ENCODE measurements at places on chromosomes 2 and 18.

DNA sequence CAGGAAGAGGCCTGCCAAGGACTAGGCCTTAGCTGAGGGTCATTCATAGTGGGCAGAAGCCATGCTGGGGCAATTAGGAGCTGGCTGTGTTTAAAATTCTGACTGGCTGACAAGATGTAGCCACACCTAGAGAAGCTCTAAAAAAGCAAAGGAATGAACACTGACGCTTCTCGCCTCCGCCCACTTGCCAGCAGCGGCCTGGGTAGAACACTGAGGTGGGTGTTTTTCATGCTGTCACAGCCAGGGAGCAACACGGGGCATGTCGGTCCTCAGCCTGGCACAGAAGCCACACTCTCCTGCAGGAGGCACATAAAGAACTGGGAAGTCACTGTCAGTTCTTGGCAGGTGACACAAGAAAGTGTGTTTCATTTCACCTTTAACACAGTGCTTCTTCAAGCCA lies 10.4 kb downstream of the CHST10 start:
- DNase-seq = no peak

DNA sequence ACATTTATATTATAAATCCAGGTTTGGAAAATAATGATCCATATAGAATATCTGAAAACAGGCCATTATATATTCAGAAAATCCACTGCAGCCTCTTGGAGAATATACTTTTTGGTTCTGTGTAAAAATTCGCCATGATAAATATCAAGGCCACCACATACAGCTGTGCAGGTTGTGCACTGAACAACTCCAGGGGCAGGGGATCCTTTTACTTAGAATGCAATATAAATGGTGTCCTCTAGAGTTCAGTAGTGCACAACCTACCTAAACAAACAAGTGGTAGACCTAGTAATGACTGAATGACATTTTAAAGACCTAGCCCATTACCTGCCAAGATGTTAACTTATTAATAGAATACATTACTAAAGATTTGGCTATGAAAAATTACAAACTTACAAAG lies 22.4 kb downstream of the MOGAT1 start:
- DNase-seq = no peak

DNA sequence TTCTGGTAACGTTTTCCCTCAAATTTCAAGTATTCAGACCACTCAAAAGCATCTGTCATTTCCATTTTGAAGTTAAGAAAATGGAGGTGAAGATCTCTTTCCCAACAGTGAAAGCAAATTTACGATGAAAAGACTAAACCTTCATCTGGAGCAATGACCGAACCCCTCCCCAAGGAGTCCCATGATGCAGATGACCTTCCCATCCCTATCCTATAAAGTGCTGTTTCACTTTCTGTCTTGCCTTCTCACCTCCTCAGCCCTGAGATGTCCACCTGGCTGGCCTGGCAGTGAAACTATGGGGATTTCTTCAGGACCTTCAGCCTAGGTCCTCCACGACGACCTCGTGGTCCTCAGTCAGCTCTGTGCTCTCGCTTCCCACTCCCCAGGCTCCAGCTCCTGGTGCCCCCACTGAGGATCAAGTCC lies 925 bp upstream of the NPC1 start:
- DNase-seq = no peak

- peak; percentile 14 for DNase-seq
Observed at GRCh38 chr2:19176977-19177376, 181.4 kb downstream of the OSR1 start.

All from NCI-H524 (cell line).